ENCODE measurements at places on chromosomes 6 and 20.

- DNase-seq: no peak
Measured at GRCh38 chr6:113903666-113904330, 46.7 kb downstream of the MARCKS start.

DNA sequence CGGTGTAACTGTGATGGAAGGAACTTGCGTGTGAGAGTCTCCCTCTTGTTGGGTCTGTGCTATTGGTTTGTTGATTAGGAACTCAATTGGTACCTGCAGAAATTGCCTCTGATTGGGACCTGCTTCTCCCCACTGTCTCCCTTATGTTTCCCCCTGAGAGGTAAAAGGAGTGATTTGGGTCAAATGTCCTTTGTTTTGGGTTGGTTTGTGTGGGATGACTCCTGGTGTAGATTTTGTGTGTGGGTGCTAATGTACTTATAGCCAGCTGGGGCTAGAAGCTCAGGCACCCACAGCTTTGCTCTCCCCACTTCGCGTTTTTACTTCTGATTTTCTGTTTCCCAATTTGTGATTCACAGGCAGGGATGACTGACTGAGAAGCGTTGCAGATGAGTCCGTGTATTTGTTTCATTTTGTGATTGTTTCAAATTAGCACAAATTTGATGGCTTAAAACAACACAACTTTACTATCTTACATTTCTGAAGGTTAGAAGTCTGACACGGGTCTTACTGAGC is 79.1 kb downstream of the UTRN start:
- DNase-seq: no peak

GRCh38 chr6:136290410-136291010 is 864 bp upstream of the BCLAF1 start:
- peak; percentile 60 for DNase-seq

DNA sequence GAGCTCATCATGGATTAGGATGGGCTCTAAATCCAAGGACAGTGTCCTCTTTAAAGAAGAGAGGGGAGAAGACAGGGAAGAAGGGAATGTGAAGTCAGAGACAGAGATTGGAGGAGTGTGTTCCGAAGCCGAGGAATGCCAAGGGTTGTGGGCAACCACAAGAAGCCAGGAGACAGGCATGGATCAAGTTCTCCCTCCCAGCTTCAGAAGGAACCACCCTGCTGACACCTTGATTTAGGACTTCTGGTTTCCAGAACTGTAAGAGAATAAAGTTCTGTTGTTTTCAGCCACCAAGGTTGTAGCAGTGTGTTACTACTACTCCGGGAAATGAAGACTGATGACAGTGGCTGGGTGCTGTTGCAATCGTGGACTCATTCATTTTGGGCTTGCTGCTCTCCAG is 120.1 kb downstream of the RPS12 start:
- DNase-seq: no peak

- DNase-seq: peak; percentile 42
Measured at GRCh38 chr6:32413427-32414047, 6.6 kb upstream of the BTNL2 start.

DNA sequence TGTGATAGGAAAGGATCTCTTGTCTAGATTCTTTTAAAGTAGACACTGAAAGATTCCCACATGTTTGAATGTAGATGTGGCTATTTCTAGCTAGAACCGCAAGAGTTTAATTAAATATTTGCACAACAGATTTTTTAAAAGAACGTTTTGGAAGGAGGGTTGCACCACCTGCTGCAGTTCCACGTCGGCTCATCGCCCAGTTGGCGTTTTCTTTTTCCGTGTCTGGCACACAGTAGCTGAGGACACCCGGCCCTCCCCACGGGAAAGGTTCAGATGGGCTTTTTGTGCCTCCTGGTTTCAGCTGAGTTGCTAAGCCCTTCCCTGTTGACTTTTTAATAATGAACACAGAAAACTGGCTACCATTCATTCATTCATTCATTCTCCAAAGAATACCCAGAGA is 41.8 kb upstream of the DOK5 start:
- DNase-seq: no peak

- DNase-seq: no peak
Measured at GRCh38 chr20:53774461-53775203, 181.0 kb upstream of the ZNF217 start.

GRCh38 chr6:87407561-87407900 is 241 bp upstream of the CFAP206 start:
- DNase-seq: no peak

- DNase-seq: no peak
Measured at GRCh38 chr6:79377888-79378348, 143.4 kb upstream of the HMGN3 start.

- DNase-seq: no peak
Measured at GRCh38 chr20:4490606-4491280, 231.0 kb upstream of the PRND start.

DNA sequence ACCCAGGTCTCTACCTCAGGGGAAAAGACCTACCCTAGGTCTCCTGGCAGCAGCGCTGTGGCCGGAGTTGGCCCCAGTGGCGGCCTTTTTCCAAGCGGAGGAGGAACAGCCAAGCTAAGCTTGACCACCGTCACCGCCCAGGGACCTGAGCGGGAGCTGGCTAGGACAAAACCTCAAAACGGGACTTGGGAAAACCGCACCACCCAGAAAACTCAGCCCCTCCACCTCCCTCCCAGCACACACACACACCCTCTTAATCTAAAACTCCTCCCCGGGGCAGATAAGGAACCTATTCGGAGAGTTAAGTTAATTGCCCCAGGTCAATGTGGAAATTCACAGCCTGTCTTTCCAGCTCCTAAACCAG is 2.7 kb upstream of the TRERF1 start:
- DNase-seq: no peak

DNA sequence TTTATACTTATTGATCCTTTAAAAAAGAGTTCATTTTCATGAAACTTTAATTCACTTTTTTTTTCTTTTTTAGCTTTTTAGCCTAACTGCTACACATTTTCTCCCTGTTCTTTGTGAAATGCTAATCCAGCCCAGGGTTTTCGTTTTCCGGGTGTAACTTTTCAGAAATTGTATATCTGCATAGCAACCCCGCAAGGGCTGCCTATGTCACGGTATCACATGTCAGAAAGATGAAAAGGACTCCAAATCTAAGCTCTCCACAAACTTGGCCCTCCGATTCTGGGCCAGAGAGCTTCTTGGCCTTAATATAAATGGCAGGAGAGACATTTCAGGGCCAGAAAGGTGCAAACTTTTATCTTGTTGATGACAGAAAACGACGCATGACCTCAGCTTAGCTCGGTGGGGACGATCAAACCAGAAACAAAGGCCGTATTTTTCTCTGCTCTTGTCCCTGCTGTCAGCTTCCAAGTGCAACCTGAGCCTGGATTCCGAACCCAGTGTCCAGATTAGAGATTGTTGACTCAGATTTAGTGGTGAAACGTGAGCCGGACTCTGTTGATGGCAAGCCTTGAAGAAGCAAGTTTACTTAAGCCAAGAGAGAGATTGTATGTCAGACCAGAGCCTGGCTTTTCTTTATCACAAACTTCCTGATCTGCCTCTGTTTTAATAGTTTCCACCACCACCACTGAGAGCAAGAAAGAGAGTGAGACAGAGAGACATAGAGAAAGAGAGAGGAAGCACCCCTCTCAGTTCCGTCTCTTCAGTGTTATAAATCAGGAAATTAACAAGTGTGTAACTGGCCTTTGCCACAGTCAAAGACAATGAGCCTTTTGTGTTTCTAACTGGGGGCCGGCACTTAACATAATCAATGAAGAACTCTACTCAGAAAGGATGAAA is 157.8 kb downstream of the SCML4 start:
- peak; percentile 78 for DNase-seq

DNA sequence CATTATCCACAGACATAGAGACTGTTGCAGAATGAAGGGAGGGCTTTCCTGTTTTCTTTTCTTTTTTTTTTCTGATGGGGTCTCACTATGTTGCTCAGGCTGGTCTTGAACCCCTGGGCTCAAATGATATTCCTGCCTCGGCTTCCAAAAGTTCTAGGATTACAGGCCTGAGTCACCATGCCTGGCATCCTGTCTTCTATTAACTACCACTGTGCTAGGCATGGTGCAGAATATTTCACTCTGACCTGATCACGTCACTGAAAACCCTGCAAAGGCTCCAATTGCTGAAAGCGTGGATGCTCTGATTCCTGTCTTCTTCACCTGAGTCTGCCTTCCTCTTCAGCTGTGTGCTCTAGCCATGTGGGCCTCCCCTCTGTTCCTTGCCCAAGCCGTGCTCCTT is 8.5 kb upstream of the DNMT3B start:
- DNase-seq: no peak

- no peak for DNase-seq
Measured at GRCh38 chr6:111175109-111175508, 87.8 kb downstream of the SLC16A10 start.

GRCh38 chr6:30238178-30238795 is 25.1 kb upstream of the TRIM26 start:
- DNase-seq: no peak

DNA sequence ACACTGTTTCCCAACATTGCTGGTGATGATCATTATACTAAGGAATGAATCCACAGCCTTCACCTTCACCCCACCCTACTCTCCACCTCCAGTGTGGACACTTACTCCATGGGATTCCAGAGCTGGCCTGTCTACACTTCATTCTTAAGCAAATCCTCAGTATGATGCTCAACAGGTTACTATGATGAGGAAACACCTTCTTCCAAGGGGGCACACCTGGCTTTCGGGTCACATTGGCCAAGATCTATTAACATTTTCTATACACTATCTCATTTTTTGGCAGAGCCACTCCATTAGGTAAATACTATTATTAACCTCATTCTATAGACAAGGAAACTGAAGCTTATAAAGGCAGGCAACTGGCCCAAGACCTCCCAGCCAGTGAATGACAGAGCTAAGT is 8.0 kb upstream of the EPPIN start:
- DNase-seq: no peak

DNA sequence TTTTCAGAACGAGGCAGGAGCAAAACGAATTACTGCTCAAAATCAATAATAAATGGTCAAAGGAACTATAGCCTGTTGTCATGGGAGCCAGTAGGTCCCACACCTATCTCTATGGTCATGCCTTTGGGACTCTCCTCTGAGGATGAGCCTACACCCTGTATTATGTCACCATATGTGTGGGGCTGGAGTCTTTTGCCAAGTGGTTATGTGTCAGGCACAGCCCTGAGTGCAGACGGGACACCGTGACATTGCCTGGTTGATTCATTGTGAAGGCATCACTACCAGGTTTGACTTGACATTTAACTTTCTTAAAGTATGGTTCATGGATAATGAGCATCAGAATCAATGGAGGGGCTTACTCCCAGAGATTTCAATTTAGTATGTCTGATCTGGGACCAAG is 23.6 kb downstream of the BMP6 start:
- no peak for DNase-seq

DNA sequence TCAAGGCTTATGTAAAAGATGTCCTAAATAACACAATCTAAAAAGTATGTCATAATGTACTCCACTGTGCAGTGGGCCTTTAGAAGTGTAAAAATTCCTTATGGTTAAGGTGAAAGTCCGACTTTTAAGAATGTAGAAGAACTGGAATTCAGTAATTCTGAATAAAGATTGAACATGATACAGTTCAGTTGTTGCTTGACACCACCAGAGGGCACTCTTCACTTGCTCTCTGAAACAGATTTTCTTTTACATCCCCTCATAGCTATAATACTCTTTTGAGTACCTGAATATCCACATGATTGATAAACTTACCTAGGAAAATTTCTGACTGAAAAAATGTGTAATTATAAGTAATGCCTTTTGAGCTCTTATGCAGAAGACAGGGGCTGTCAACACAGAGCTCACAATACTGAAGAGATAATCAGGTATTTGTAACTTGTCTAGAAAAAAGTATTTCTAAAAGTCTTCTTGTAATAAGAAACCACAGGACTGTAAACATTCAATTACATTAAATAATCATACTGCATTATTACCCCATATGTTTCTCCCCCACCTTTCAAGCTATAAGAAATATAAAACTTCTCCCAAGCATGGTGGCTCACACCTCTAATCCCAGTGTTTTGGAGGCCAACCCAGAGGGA is 92.1 kb downstream of the POPDC3 start:
- DNase-seq: peak; percentile 21

DNA sequence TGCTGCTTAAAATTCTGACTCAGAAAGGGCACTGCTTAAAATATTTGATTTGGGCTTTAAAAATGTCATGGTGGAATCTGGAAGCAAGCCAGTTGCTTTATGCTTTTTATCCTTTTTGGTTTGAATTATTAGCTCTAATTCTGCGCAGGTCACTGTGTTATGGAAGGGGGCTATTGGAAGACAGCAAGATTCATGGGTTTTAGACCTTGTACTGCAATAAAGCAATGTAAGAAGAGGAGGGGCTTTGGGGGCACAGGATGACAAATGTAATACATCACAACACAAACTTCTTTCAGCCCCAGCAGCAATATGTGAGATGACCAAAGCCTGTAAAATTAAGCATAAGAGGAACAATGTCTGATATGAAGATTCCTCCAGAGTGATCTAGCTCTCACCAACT is 68.4 kb downstream of the TFAP2B start:
- DNase-seq: no peak

DNA sequence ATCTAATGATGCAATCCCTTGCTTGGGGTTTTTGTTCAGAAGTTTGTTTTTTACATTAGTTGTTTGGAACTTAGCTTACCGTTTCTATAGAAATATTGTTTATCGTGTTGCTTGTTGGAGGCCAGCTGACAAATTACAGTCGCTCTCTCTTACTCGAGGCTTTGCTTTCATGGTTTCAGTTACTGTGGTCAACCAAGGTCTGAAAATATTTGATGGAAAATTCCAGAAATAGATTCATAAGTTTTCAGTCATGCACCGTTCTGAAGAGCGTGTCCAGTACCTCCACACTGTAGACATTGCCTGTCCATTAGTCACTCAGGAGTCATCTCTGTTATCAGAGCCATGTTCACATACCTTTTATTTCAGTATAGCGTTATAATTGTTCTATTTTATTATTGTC is 47.9 kb downstream of the DEK start:
- no peak for DNase-seq

DNA sequence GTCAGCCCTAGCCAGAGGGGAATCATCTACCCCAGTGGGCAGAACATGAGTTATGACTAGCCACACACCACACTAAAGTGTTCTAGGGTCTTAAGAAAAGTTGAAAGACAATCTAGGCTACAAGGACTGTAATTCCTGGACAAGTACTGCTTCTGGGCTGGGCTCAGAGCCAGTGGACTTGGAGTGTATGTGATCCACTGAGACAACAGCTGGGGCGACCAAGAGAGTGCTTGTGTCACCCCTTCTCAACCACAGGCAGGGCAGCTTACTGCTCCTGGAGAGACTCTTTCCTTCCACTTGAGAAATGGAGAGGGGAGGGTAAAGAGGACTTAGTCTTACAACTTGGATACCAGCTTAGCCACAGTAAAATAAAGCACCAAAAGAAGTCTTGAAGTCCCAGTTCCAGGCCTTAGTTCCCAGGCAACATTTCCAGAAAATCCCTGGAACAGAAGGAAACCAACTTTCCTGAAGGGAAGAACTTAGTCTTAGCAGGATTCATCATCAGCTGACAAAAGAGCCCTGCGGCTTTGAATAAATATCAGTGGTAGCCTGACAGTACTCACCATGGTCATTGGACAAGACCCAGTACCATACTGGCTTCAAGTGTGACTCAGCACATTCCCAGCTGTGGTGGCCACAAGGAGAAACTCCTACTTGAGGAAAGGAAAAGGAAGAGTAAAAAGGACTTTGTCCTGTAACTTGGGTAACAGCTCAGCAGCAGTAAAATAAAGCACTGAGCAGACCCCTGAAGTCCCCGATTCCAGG is 355.1 kb upstream of the ADGRB3 start:
- no peak for DNase-seq

GRCh38 chr6:73666393-73666792 is 12.6 kb upstream of the SLC17A5 start:
- no peak for DNase-seq

GRCh38 chr20:11337361-11338130 is 580.1 kb upstream of the BTBD3 start:
- no peak for DNase-seq
